ENCODE measurements at places on chromosomes 2 and 18.

- DNase-seq: no peak
Measured at GRCh38 chr18:43420950-43421349, 143.7 kb upstream of the SYT4 start.

DNA sequence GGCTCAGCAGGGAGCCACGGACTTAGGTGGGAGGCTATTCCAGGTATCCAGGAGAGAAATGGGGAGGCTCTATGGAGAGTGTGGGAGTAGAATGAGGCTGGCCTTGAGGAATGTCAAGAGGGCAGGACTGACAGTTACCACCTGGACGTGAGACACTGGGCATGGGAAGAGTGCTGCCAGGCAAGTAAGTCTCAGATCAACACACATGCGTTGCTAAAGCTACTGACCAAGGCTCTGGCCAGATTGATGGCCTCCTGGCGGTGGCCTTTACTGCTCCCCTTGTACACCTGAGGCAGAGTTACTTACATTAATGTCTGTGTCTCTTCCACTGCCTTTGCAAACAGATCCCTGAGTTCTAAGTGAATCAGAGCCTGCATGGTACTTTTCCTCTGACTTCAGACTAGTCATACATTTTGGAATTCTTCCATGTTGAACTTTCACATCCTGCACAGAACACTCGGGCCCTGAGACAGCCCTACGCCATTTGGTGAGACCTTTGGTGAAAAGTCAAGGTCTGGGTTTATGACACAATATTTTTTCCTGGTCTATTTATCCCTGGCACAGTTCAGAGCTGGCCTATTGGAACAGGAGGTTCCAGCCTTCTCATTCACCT lies 398.8 kb upstream of the TRIB2 start:
- DNase-seq: peak; percentile 84

GRCh38 chr2:48569433-48569832 lies 39.5 kb downstream of the STON1 start:
- DNase-seq: peak; percentile 64

- peak; percentile 90 for DNase-seq
Measured at GRCh38 chr2:130391058-130391871, 35.4 kb downstream of the PTPN18 start.

DNA sequence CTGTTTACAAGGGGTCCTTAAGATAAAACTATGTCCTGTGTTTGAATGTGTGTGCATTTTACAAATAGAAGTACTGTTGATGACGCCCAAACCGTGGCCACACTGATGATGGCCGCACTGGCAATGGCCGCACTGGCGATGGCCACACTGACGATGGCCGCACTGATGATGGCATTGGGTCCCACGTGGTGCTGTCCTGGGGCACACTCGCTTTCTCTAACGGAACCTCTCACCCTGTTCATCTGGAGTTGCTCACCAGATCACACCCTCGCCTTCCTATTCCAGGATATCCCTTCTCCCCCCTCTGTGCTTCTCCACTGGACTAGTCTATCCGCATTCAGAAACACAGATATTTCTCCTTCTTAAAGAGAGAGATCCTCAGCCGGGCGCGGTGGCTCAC lies 192.4 kb downstream of the EIPR1 start:
- no peak for DNase-seq

GRCh38 chr18:59612381-59612780 lies 84.8 kb downstream of the CCBE1 start:
- peak; percentile 90 for DNase-seq

- DNase-seq: no peak
Measured at GRCh38 chr18:59704146-59704545, 6.9 kb upstream of the CCBE1 start.

GRCh38 chr2:238126775-238127164 lies 11.7 kb upstream of the KLHL30 start:
- DNase-seq: no peak

DNA sequence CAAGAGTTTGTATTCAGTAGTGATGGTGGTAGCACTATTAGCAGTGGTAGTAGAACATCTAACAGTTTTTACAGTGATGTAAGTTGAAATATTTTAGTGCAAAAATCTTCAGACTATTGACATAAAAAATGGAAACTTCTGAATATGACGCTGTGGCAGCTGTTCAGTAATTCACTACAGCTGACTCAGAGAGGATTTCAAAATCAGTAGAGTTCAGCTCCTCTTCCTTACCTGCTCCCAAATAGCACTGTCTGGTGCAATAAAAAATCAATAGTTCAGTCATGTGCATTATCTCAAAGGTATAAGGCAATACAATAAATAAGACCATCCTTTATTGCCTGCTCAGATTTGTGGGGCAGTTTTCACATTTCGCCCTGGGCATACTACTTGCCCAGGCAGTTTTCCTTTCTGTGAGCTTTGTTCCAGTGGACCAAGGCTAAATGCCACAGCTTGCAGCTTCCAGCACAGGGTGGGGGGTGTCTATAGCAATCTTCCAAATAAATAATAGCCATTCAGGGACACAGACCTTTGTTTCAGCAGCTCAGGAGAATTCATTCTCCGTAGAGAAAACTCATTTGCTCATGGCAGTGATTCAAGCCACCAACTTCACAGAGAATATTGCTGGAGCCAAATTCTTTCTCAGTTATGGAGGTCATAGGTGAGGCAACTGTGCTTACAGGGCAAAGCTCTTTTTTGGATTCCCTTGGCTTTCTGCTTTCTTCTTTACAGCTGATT lies 33.9 kb upstream of the GORASP2 start:
- DNase-seq: peak; percentile 60

DNA sequence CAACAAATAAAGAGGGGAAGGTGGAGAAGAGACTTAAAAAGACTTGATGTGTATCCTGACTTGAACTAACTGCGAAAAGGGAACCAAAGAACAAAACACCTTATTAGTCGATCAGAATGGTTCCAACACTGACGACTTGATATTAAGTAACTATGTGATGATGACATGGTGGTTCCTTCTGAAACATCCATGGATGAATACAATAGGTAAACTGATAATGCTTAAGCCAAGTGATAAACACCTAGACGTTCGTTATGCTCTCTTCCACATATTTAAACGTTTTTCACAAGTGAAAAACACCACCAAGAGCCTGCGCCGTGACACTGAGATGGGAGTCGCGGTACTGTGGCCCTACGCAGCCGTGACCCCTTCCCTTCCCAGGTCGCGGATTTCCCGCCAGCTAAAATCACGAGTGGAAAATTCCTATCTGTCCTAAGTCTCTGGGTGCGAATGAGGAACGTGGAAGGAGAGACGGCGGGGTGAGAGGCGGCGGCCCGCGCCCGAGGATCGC lies 797 bp downstream of the TTC32 start:
- no peak for DNase-seq

DNA sequence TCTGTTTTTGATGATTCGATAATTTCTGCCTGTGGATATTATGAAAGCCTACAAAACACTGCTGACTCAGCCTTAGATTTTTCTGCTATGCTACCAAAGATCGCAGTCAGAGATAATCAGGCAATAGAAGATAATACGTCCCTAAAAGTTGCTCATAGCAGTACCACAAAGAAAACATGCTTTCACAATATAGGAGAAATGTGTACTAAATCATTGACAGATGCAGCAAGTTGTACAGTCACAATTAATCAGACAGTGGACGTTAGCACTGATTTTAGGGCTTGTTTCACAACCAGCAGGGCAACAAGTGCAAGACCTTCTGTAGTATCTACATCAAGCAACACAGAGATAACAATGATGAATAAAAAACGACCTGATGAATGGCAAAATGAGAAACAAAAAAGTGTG lies 19.5 kb downstream of the RBM44 start:
- DNase-seq: peak; percentile 92

DNA sequence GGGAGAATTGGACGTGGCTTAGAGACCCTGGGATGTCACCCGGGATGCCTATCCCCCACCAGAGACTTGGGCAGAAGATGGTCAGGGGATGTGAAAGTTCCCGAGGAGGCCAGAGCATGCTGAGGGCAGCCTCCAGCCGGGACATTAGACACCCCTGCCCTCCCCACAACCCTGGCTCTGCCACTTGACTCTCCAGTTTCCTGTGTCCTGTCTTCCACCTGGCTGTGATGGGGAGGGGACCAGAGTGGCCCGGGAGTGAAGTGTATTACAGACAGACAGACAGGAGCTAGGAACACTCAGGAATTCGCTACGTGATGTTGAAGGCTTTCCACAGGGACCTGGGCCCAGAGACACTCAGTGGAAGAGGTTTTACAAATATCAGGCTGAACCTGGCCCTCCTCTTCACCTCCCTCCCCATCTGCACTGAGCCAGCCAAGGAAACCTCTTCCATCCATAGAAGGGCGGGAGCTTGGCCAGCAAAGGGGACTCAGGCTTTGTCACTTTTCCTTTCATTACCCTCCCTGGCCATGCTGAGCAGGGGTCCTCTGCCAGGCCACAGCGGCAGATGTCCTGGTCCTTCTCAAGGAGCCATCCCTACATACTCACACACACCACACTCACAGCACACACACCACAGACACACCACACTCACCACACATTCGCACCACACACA lies 60.7 kb downstream of the SDC1 start:
- no peak for DNase-seq

Measured in adipocyte (in vitro differentiated cells).